Midbrain (tissue), 1 donor: ENCODE measurements at places on chromosomes 3 and 15.

DNA sequence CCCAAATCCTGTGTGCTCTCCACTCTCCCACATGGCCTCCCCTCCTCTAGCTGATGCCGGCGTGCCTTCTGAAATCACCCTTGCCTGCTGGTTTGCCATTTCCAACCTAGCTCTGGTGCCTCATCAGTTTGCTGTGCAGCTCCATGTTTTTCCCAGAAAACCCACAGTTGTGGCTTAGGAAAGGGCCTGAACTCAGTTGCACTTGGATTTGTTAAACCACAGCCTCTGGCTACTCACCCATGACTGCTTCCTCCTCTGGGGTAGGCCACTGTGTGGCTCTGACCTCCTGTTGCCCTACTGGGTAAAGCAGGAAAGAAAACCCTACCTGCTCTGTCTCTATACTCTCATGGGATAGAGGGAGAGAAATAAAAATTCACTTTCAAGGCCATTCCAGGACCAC lies 97.3 kb downstream of the DAPK2 start:
- no peak for DNase-seq

DNA sequence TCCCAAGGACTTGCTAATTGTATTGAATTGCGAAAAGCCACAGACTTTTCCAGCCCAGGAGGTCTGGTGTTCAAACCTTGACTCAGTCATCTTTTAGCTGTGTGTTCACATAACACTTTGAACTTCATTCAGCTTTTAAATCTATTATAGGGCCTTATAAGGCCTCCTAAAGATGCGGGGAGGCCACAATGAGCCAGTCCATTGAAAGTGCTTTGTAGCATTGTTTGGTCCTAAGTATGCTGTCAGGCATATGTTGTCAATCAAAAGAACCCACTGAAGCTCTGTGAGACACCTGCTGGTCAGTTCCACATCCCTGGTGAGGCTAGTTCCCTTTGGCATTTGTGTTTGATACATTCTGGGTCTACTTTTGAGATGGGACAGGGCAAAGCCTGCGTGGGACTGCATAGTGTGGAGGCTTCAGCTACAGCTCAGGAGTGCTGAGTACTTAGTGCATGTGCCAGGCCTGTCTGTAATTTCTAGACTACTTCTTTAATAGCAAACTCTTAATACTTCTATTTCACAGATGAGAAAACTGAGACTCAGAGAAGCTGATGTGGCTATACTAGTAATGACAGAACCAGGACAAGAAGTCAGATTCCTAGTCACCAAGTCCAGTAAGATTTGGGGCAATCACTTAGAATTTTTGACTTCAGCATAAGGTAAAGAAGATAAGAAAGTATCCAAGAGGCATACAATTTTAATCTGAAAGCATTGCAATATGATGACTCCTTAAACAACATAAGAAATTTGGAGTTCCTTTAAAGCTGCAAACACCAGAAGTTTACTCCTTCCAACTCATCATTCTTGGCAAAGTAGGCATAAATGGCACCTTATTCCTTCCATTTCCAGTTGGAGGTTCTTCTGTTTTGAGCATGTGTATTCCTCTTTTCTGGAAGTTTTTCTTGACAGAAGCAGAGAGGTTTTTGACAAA lies 213.0 kb downstream of the PDCD6IP start:
- DNase-seq, result no peak

DNA sequence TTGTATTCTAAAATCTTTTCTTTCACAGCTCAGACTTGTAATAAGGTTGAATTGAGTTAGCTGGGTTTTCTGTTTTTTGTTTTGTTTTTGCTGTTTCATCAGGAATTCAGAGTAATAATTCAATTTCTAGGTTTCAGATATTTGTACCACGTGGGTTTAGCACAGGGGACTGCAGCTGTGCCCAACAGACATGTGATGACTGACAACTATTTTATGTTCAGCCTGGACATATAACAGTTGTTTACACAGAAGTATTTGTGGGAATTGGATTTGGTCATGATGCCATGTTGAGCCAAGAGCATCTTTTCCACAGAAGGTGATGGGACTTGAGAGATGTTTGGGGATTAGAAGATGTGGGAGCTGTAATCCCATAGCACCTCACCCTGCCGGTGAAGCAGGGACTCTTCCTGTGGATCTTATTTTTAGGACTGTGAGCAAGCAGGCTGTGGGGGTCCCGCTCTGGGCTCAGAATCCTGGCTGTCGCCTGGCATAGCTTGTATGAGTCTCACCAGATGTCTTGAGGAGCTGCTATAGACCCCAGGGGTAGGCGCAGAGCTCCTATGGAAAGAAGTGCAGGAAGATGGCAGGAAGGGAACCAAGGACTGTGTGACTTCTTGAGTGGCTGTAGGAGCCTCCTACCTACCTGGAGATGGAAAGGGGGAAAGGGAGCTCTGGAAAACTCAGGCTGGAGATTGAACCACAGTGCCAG lies 23.7 kb downstream of the PXYLP1 start:
- DNase-seq, result no peak

GRCh38 chr15:101242160-101242998 lies 9.5 kb downstream of the CHSY1 start:
- no peak for DNase-seq

DNA sequence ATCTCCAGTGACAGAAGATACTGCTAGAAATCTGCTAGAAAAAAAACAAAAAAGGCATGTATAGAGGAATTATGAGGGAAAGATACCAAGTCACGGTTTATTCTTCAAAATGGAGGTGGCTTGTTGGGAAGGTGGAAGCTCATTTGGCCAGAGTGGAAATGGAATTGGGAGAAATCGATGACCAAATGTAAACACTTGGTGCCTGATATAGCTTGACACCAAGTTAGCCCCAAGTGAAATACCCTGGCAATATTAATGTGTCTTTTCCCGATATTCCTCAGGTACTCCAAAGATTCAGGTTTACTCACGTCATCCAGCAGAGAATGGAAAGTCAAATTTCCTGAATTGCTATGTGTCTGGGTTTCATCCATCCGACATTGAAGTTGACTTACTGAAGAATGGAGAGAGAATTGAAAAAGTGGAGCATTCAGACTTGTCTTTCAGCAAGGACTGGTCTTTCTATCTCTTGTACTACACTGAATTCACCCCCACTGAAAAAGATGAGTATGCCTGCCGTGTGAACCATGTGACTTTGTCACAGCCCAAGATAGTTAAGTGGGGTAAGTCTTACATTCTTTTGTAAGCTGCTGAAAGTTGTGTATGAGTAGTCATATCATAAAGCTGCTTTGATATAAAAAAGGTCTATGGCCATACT lies 4.0 kb downstream of the B2M start:
- DNase-seq, result no peak

DNA sequence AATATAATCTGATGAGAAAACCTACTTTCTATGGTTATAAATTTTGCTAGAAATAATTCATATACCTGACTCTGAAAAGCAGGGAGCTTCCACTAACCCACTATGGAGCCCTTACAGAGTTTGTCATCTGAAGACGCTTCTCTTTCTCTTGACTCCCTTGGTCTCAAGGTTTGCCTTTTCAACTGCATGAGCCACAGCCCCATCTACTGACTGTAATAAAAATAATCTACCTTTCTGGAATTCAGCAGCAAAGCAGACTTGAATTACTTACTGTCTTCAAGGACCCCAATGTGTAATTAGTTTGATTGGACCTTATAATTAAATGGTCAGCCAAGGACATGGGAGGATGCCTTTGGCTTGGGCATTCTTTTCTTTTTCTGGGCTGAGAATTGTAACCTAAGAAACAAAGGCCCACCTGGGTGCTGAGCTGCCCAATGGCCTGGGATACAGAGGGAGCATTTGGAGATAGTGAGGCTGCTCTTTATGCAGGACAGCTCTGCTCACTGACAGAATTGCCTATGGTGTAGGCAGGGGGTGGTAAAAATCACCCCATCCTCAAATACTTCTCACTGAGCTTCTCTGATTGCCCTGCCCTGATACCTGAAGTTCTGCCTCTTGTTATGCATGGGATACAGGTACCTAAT lies 178.6 kb upstream of the TRIM42 start:
- peak; percentile 15 for DNase-seq

DNA sequence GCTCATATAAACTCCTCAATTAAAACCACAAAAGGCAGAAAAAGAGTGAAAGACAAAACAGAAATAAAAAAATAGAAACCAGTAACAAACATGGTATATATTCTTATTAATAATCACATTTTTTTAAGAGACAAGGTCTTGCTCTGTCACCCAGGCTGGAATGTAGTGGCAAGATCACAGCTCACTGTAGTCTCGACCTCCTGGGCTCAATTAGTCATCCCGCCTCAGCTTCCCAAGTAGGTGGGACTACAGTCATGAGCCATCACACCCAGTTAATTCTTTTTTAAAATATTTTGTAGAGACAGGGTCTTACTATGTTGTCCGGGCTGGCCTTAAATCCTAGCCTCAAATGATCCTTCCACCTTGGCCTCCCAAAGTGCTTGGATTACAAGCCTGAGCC lies 37.1 kb downstream of the FAM240A start:
- DNase-seq, result no peak

DNA sequence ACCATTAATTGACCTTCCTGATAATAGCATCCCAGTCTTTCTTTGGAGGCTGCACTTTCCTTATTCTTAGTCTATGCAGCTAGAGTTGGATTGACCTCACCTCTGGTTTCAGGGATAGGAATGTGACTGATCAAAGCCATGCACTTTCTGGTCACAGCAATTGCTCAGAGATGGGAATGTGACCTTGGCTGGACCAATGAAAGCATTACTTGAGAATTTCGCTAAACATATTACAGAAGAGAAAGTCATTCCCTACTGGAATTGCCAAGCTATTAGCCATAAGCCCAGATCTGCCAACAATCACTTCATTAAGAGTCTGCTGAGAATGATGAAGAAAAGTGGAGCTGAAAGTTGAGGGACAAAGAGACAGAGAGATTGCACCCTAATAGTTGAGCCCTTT lies 32.7 kb downstream of the RTP1 start:
- no peak for DNase-seq

DNA sequence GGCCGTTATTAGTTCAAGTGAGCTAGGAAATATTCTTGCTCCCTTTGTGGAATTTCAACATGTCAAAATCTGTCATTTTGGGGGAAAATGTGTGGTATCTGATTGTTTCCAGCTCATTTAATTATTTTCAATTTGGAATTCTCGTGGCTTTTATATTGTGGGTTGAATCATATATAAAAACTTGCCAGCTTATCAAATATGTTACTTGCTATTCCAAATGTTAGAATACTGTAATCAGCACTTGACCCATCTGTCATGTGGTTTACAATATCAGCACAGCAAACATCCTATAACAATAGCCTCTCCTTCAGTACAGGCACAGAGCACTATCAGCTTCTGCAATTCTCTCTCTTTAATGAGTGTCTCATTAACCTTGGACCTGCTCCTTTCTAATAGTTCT lies 130.2 kb upstream of the FEZF2 start:
- no peak for DNase-seq

DNA sequence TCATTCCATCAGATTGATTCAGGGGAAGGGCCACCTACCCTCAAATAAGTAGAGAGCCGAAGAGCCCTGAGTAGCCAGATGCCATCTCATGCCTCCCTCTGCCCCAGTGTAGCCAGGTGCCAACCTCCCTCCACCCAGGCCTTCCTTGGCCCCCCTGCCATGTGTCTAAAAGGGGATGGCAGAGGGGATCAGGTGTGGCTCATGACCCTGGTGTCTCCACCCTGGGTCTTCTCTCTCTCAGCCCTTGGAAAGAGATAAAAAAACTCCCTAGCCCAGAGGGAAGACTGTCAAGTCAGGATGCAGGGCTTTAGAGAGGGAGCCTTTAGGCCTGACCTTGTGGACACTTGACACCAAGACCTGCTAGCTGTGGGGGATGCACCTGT lies 5.2 kb downstream of the GRM2 start:
- DNase-seq, result no peak

DNA sequence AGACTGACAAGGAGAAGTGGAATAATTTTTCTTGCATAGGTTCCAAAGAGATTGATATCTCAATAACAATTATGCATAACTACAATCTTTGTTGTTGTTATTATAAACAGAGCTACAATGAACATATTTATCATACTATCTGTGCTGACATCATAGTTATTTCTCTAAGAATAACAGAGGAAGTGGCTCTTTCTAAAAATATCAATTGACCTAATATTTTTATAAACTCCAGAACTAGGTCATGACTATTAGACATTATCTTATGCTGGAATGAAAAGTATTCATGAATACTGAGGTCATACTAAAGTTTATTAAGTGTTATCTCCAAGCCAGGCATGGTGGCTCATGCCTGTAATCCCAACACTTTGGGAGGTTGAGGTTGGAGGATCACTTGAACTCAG lies 114.1 kb downstream of the DCLK3 start:
- DNase-seq, result no peak

DNA sequence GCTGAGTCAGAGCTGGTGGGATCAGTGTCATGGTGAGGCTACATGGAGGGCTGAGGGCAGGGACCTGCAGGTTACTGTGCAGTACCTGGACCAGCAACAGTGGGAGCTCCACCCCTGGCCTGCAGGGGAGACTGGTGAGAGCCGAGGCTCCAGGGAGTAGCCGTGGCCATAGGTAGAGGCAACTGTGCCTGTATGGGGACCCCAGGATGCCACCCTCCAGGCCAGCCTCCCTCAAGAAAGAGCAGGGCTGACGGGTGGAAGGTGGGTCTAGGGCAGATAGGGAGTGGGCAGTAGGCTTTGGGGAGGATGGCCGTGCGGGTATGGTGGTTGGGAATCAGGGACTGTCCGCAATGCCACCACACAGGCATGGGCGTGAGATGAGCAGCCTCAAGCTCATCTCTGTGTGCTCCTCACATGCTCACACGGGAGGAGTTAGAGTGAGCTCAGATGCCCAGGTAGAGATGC lies 35.5 kb downstream of the FBLN2 start:
- DNase-seq, result no peak

DNA sequence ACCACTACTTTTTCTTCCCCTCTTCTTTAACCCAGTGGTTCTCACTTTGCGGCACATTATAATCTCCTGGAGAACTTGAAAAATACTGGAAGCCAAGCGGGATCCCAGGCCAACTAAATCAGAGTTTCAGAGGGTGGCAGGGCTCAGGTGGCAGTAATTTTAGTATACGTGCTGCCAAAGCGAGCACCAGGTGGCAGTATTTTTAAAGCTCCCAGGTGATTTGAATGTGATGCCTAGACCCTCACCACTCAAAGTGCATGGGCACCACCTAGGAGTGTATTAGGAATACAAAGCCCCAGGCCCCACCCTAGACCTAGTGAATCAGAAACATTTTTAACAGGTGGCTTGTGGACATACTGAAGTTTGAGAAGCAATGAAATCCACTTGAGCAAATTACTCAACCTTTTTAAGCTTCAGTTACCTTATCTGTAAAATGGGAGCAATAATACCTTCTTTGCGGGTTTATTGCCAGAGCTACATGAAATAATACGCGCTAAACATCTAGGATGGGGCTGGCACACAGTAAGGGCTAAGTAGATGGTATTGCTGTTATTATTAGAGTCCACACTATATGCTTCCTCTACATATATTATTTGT lies 8.3 kb downstream of the B3GALNT1 start:
- no peak for DNase-seq

GRCh38 chr15:72135719-72136118 lies 17.5 kb downstream of the SENP8 start:
- no peak for DNase-seq

- DNase-seq, result no peak
Measured at GRCh38 chr3:48338635-48339034, 5.2 kb upstream of the SPINK8 start.

- DNase-seq, result no peak
Measured at GRCh38 chr3:62672988-62673313, 202.3 kb downstream of the CADPS start.
